8988T (cell line): ENCODE measurements at places on chromosomes 12 and 14.

- no peak for DNase-seq
Measured at GRCh38 chr14:30596935-30597334, 25.2 kb upstream of the SCFD1 start.

DNA sequence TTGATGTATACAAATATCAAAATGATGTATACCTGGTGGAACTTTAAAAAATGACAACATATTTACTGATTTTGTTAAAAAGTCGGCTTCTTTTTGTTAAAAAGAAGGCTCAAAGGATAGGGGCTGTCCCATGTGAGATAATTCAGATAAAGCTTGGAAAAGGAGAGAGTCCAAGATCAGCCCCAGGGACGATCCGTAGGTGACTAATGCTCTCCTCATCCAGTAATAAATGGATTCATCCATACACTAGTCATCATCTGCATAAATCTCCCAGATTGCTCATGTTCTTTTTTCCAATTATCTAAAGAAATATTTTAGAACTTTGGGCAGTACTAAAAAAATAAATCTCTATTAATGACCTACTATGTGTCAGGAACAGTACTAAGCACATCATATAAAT lies 23.4 kb upstream of the FSCB start:
- no peak for DNase-seq

DNA sequence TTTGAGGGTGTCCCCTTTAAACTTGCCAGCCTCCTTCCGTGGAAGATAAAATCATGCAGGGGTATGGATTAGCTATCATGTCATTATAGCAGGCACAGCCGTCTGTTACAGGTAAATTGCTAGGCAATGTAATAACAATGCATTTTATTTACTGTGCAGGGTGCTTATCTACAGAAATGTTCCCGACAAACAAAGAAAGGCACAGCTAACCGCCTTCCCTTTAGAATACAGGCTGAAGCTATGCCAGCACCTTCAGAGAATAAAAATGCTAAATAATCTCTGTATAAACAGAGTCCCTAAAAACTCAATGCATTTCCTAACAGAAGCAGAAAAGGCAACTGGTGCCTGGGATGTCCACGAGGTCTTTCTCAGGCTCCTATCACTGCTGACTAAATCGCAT lies 239.2 kb downstream of the SPTSSA start:
- DNase-seq = no peak

DNA sequence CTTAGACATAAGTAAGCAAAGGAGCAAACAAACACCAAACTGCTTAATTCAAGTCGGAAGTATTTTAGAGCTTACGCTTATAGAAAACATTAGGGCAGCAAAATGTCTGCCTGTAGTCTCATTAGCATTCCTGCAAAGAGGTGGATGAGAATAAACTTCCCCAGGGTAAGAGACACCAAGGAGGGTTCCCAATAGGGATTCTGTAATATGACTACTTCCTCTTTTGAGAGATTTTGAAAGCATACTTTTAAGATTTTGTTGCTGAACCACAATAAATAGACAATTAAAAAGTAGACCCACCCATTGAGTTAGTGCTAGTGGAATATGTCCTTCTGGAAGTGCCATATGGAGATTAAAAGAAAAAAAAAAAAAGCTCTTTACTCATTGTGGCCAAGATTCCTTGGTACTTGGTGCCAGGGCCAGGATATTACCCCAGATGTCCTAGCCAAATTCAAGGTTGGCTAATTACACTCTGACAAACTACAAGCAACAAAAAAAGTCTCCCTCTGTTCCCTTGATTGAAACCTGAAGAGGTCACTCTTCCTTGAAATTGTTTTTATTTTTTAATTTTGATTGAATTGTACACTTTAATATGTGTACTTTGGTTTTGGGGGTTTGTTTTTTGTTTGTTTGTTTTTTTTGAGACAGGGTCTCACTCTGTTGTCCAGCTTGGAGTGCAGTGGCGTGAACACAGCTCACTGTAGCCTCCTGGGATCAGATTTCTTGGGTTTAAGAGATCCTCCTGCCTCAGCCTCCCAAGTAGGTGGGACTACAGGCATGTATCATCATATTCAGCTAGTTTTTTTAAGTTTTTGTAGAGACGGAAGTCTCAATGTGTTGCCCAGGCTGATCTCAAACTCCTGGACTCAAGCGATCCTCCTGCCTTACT lies 8.7 kb downstream of the CLIP1 start:
- DNase-seq = no peak

DNA sequence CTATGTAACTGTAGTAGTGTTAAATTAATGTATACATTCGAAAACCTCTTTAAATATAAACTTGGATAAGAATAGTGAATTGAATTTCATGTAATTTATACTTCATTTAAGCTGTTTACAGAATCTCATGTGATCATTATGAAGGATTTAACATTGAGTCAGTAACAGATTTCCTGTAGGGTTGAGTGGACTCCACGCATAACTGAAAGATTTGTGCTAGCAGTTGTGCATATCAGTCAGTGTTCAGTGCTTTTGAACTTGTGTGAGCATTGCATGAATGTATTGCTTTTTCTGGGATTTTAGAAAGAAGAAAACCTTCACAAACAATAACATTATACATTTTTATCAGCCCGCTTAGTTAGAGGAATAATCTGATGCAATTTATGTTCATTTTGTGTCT lies 1435.3 kb downstream of the LRFN5 start:
- DNase-seq = no peak

DNA sequence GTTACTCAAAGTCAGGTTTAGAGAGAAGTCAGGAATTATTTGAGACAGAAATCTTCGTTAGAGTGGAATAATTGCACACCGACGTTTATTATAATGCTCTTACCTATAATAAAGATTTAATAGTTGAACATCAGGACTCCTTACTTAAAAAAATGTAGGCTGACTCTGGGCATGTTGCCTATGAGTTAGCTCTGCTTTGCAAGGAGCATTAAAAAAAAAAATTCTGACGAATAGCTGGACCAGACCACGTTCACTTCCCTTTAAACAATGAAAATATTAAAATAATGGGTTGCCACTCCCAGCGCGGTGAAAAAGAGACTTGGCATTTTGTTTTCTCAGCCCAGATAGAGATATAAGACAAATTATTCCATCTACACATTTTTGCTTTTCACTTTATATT lies 574 bp upstream of the FANCM start:
- DNase-seq = no peak

DNA sequence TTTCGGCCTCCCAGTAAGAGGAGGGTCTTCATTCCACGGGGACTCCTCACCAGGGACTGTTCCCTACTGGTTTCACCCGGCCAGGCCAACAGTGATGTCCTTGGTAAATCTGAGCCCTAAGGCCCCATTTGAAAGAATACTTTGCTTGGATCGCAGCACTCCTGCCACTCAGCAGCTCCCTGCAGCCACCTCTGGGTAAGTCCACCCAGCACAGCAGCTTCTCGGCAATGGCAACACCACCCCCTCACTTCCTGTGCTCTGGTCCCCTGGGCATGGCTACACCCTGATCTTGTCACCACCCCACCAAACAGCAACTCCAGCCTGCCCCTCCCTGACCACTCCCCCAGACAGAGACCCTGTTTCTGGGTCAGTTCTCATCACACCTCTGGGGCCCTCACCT lies 100.3 kb downstream of the SETD3 start:
- no peak for DNase-seq

GRCh38 chr14:79011091-79011919 lies 841.1 kb downstream of the NRXN3 start:
- DNase-seq = no peak

GRCh38 chr12:50103767-50104321 lies at the start of gene GPD1:
Gene GPD1 (plus strand): TSS chr12:50104008. CDS start chr12:50104051, 43 bp downstream.
- DNase-seq = no peak

DNA sequence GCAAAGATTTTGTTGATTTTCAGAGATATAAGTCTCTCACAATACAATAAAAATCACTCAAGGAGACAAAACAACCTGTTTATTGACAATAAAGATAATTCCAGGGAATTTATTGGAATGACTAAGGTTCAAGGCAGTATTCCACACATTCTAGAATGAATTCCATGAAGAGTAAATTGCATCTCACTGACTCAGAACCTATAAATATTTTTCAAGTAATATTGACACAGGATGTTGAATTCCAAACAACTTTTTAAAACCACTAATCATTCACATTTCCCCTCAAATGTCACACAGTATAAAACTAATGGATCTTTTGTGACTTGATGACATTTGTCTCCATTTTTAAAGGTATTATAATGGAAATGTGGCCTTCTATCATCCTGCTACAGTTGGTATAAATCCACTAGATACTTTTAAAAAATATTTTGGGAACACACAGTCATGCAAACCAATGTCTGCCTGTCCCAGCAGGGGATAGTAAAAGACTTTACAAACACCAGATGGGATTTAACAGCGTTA lies 42.1 kb upstream of the LGR5 start:
- no peak for DNase-seq

GRCh38 chr14:100375266-100375962 lies 52.3 kb downstream of the SLC25A47 start:
- DNase-seq = no peak

- DNase-seq = no peak
Measured at GRCh38 chr14:65345266-65345665, 67.3 kb upstream of the FUT8 start.

DNA sequence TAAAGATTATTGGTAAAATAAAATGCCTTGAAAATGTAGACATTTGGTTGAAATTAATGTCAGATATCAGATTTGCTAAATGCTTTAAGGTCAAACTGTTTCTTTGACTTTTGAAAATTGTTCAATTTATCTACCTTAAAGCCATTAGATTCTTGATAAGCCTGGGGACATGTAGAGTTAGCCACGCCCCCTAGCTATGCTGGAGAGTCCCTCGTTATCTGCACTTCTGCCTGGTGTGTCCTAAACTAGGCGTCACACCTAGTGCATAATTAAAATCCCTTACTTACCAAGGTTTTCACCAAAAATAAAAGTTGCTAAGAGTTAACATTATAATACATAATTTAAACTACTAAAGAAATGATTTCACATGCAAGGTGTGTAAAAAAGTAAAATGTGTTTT lies 79.5 kb downstream of the EGLN3 start:
- DNase-seq = no peak

GRCh38 chr14:94481468-94482131 lies 5.6 kb upstream of the SERPINA9 start:
- DNase-seq = no peak

DNA sequence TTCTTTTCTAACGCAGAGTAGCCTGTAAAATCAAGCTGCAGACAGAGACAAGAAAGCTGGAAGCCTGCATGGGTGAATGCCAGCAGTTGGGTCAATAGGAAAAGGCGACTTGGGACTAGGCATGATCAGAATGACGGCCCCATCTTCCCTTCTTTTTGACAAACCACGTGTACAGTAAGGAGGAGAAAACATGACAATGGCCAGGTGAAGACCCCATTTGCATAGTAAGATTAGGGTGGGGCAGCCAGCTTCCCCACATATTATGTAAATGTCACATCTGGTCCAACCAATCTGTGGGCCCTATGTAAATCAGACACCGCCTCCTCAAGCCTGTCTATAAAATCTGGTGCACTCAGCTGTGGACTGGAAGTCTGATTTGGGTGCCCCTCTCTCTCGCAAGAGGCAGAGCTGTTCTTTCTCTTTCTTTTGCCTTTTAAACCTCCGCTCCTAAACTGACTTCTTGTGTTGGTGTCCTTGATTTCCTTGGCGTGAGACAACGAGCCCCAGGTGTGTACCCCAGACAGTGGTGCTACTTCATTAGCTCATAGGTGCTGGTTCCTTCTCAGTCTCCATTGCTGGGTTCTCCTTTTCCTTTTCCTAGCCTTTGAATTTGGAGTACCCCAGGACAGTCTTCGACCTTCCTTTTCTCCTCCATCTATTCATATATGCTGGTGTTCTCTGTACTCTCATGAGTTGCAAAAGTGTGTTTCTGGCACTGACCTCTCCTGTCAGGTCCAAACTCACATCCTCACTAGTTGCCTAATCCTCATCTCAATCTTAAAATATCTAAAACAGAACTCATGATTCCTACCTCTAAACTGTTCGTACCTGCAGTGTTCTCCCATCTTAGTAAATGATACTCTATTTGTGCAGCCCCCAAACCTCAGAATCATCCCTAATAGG lies 9.4 kb upstream of the DHRS7 start:
- no peak for DNase-seq

GRCh38 chr12:80846952-80847351 lies 90.8 kb downstream of the LIN7A start:
- no peak for DNase-seq

DNA sequence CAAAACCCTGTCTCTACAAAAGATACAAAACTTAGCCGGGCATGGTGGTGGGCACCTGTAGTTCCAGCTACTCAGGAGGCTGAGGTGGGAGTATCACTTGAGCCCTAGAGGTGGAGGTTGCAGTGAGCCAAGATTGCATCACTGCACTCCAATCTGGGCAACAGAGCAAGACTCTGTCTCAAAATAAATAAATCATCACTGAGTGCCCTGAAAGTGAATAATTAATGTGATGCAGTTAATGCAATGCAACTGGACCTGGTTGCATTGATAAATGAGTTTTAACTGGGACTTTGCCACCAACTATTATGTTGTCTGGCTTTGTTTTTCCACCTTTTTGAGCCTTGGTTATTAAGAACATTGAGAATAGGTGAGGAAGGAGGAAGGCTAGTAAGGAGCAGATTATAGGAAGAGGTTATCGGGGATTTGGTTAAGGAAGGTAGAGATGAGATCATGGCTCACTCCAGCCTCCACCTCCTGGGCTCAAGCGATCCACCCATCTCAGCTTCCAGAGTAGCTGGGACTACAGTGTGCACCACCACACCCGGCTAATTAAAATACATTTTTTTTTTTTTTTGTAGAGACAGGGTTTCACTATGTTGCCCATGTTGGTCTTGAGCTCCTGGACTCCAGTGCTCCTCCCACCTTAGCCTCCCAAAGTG lies 8.0 kb downstream of the BORCS5 start:
- no peak for DNase-seq

DNA sequence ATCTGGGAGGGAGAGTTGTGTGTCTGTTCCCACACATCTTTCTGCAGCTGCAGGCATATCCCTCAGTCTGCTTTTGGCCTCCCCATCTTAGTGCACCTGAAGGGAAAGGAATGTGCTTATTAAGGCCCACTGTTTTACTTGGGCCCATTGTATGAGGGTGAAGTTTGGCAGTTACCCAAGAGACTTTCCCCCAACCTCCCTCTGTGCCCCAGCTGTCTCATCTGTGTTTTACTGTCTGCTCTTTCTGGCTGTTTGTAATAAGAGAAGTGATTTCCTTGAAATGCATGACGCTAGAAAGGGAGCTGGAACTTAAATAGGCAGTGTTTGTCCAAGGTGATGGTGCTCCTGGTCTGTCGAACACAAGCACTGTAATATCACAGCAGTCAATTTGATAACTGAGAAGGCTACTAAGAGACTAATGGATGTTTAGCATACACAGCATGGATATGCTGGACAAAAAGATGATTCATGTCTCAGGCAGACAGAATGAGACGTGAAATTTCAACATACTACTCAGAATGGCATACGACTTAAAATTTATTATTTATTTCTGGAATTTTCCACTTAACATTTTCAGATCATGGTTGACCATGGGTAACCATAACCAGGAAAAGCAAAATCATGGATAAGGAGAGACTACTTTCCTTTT lies 43.6 kb downstream of the FSCB start:
- DNase-seq = no peak

- no peak for DNase-seq
Measured at GRCh38 chr12:121905746-121906145, 12.6 kb upstream of the CFAP251 start.

GRCh38 chr12:110680032-110680431 lies 8.9 kb downstream of the HVCN1 start:
- DNase-seq = no peak

GRCh38 chr12:2411616-2412304 lies 359.0 kb downstream of the CACNA1C start:
- DNase-seq = no peak

GRCh38 chr14:105528586-105529318 lies 2.4 kb downstream of the TMEM121 start:
- DNase-seq = no peak
